RWPE2 (cell line): ENCODE measurements at places on chromosomes 12 and 14.

- H3K27me3 ChIP-seq = no peaks in the 10 kb centered on the region
- H3K36me3 ChIP-seq = no peaks in the 10 kb centered on the region
- no peak overlapping the region for H3K4me3 ChIP-seq
- DNase-seq = no peak
- no peak overlapping the region for H3K27ac ChIP-seq
Measured at GRCh38 chr14:34275078-34275477, 187.0 kb downstream of the SPTSSA start.

GRCh38 chr12:47082796-47083621 lies 3.2 kb upstream of the AMIGO2 start:
- H3K27ac ChIP-seq = peak overlapping the region; percentile 99
- no peak overlapping the region for H3K4me3 ChIP-seq
- H3K27me3 ChIP-seq = no peaks in the 10 kb centered on the region
- H3K4me1 ChIP-seq = peaks cover 74% of the 10 kb centered on the region
- DNase-seq = no peak
- peaks cover 7% of the 10 kb centered on the region for H3K36me3 ChIP-seq

DNA sequence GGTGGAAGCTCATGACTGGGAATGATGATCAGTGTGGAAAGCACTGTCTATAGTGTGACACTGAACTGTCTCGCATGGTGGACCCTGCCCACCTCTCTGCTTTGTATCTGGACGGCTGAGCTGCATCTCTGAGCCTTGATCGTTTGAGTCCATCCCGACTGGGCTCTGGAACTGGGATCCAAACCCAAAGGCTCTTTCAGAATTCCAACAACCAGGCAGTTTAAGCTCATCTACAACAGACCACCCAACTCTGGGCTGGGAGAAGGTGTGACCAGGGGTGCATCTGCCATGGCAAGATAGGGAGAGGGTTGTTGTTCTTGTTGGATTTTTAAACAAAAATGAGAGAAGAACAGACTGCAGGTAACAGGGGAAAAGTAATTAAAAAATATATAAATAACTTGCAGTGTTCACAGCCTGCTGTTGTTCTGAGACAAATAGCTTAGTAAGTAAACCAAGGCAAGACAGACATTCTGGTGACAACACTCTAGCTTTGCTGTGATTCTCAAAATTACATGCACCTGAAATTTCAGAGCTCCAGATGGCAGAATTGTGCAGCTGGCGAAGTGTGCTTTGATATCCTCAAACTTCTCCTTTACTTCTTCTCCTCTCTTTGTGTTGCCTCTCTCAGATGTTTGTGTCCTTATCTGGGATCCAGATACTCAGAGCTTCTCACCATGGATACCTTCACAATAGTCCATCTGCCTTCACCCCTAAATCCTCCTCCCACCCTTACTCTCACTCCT lies 209.6 kb downstream of the EMP1 start:
- no peaks in the 10 kb centered on the region for H3K4me1 ChIP-seq
- no peaks in the 10 kb centered on the region for H3K27me3 ChIP-seq
- no peak overlapping the region for H3K27ac ChIP-seq
- no peak for DNase-seq

GRCh38 chr14:60925286-60925685 lies 55.6 kb downstream of the TRMT5 start:
- H3K36me3 ChIP-seq = no peaks in the 10 kb centered on the region
- H3K4me1 ChIP-seq = peaks cover 9% of the 10 kb centered on the region
- no peak for DNase-seq
- no peak overlapping the region for H3K27ac ChIP-seq
- no peaks in the 10 kb centered on the region for H3K27me3 ChIP-seq

DNA sequence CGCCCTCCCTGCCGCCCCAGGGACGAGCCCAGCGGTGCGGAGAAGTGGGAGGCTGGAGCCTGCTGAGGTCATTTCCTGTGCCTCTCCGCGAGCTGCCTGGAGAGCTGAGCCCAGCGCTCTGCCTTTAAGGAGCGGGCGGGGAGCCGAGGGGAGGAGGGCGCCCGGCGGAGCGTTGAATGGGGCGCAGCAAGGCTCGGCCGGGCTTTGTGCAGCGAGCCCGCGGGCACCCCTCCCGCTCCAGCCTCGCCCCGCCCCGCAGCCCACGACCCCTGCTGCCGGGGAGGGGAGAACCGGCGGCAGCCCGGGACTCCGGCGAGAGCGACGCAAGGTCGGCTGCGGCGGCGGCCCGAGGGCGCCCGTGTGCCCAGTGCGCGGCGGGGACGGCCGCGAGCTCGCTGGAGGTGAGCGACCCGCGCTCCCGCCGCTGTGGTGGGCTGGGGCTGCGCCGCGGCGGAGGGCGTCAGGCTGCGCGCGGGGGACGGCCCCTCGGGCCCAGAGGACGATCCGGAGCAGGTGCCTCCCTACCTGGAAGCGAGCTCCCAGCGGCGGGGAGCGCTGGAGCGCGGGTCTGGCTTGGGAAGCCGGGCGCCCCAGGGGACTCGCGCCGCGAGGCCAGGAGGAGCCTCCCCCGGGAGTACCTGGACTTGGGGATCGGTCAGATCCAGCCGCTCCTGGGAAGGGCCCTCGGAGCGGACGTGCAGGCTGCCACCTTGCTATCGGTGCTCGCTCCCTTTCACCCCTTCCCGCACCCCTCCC lies at the start of gene PLEKHH1:
Gene PLEKHH1, plus strand, starts transcription at position 293 of the 756 bp plus-strand sequence. CDS start 8,578 bp downstream, outside the sequence.
- no peaks in the 10 kb centered on the region for H3K27me3 ChIP-seq
- no peaks in the 10 kb centered on the region for H3K36me3 ChIP-seq
- peak within 1 kb of the TSS; percentile 8 for H3K27ac ChIP-seq

DNA sequence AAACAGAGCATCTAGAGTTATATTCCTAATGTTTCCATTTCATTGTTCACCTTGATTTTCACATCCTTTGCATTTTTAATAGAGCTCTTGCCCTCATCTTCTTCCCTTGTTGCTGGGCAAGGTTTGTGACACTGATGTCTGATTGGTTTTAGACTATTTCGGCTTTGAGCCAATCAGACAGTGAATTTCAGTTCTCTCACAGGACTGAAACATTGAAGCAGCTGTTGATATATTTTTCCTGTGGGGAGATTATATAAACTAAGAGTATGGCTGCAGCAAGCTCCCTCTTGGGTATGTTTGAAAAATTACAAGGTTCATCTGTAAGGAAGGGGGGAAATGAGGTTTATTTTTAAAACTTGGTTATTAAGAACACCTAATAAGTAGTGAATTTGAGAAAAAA lies 51.2 kb downstream of the ATF7IP start:
- H3K4me1 ChIP-seq = peaks cover 14% of the 10 kb centered on the region
- no peaks in the 10 kb centered on the region for H3K27me3 ChIP-seq
- peak overlapping the region; percentile 37 for H3K27ac ChIP-seq
- H3K4me3 ChIP-seq = no peak overlapping the region

GRCh38 chr14:21003788-21004346 lies 4.8 kb downstream of the SLC39A2 start:
- no peak overlapping the region for H3K27ac ChIP-seq
- H3K27me3 ChIP-seq = no peaks in the 10 kb centered on the region
- DNase-seq = no peak
- no peak overlapping the region for H3K4me3 ChIP-seq
- peaks cover under 1% of the 10 kb centered on the region for H3K4me1 ChIP-seq

DNA sequence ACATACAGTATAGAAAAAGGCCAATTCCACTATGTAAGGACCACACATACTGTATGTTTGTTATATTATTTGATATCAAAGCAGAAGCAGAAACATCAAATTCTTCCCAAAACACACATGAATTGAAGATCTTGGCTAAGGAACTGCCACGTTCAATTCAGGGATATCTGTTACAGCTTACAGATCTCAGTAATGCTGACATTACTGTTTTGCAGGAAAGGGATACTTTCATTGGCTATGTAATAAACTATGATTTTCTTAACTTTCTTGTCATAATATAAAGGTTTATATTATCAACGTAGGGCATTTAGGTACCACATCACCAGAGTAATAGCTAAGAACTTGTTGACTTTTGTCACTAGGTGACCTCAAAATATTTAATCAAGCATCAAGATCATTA lies 148.5 kb downstream of the PAX9 start:
- H3K27ac ChIP-seq = no peak overlapping the region
- no peak overlapping the region for H3K4me3 ChIP-seq
- no peaks in the 10 kb centered on the region for H3K4me1 ChIP-seq
- H3K27me3 ChIP-seq = no peaks in the 10 kb centered on the region

DNA sequence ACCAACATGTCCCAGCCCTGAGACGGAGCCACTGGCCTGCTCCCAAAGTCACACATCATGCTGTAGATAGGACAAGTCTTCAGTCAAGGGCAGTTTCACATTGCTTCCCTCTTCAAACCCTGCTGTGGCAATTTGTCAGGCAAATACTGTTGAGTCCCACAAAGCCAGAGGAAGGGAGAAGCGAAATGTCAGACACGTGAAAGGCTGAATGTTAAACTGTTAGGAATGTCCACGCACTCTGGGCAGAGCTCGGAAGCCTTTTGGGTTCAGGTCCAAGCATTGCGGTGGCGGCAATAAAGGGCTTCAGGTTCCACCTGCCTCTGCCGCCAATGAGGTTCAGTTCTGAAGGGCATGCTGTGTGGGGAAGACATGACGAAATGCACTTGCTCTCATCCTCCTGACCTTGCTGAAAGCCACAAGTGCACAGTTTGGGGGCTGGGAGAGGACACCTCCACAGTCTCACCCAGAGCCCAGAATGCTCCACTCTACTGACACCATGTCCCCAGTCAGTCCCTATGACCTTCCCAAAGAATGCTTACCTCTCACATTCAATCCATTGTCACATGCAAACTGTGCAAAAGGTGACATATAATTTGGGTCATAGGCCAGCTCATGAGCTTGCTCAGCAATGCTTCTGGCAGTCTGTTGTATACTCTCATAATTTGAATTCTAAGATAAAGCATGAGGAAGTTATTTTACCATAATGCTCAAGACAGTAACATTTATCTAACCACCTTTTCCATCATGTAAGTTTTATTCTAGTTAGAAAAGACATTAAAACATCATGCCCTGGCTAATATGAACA lies 35.7 kb downstream of the RAD9B start:
- peaks cover 57% of the 10 kb centered on the region for H3K4me1 ChIP-seq
- peaks cover 68% of the 10 kb centered on the region for H3K36me3 ChIP-seq
- DNase-seq = peak; percentile 89
- no peak overlapping the region for H3K4me3 ChIP-seq

- no peak for DNase-seq
- no peaks in the 10 kb centered on the region for H3K36me3 ChIP-seq
- no peaks in the 10 kb centered on the region for H3K4me1 ChIP-seq
- no peak overlapping the region for H3K27ac ChIP-seq
- no peaks in the 10 kb centered on the region for H3K27me3 ChIP-seq
- no peak overlapping the region for H3K4me3 ChIP-seq
Measured at GRCh38 chr12:117207675-117208074, 17.4 kb upstream of the FBXO21 start.

DNA sequence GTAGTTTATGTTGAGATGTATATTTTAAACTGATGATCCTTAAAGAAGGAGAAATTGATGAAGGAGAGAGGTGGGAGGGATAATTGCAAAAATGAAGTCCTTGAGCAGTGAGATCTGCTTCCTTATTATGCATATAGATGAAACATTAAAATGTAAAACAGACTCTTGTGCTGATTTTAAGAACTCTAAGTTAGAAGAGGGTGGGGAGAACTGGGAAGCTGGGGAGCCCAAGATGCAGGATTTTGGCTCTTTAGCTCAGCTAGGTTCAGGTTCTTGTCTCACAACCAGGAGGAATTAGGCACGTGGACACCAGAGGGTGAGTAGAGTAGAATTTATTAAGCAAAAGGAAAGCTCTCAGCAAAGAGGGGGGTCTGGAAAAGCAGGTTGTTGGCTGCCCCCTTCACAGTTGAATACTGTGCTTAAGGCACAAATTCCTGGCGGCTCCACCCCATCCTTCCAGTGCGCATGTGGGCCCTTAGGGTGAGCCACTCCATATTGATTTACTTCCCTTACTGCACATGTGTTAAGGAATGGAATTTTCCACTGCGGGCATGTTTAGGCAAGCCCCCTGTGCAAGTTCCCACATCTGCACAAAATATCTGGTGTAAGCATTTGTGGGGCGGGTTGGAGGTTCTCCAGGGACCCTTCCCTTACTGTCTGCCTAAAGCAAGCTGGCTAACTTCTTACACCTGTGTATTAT lies 141.9 kb downstream of the BICD1 start:
- peaks cover 4% of the 10 kb centered on the region for H3K4me1 ChIP-seq
- H3K4me3 ChIP-seq = no peak overlapping the region
- no peak overlapping the region for H3K27ac ChIP-seq
- DNase-seq = no peak
- H3K27me3 ChIP-seq = no peaks in the 10 kb centered on the region

DNA sequence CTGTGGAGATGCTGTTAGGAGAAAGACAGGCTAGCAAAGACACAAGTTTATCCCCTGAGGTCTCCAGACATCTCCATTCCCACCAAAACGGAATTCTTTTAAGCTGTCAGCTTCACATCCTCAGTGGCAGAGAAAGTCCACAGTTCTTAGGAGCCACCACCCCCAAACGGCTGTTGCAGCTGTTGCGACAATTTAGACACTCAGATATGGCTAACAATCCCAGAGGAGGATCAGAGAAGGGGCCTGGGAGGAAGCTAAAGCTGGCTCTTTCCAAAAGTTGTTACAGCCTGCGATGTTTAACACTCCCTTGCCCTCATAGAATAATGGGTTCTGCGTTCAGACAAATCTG lies 1.9 kb upstream of the ATP5MC2 start:
- H3K4me3 ChIP-seq = no peak overlapping the region
- DNase-seq = no peak
- no peak overlapping the region for H3K27ac ChIP-seq
- peaks cover 13% of the 10 kb centered on the region for H3K4me1 ChIP-seq
- H3K27me3 ChIP-seq = no peaks in the 10 kb centered on the region
- peaks cover 23% of the 10 kb centered on the region for H3K36me3 ChIP-seq

DNA sequence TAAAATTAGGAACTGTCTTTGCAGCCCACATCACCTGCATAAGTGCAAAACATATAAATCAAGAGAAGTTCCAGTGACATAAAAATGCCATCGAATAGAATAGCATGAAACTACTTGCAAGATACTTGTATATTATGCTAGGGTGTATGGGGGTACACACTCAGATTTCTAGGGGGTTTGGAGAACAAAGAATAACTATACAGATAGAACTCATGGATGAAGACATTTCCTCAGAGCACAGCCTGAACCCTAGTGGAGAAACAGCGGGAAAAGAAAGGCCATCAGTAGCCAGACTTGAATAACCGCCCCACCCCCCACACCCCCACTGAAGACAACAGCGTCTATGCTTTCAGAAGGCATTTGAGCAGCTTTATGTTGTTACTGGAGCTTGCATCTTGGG lies 425.8 kb downstream of the NPAS3 start:
- no peak for DNase-seq
- no peak overlapping the region for H3K4me3 ChIP-seq
- H3K27ac ChIP-seq = no peak overlapping the region
- peaks cover 7% of the 10 kb centered on the region for H3K27me3 ChIP-seq

GRCh38 chr12:30457621-30458289 lies 237.9 kb downstream of the IPO8 start:
- H3K36me3 ChIP-seq = no peaks in the 10 kb centered on the region
- H3K4me1 ChIP-seq = no peaks in the 10 kb centered on the region
- H3K4me3 ChIP-seq = no peak overlapping the region
- no peak for DNase-seq
- H3K27ac ChIP-seq = no peak overlapping the region
- no peaks in the 10 kb centered on the region for H3K27me3 ChIP-seq

DNA sequence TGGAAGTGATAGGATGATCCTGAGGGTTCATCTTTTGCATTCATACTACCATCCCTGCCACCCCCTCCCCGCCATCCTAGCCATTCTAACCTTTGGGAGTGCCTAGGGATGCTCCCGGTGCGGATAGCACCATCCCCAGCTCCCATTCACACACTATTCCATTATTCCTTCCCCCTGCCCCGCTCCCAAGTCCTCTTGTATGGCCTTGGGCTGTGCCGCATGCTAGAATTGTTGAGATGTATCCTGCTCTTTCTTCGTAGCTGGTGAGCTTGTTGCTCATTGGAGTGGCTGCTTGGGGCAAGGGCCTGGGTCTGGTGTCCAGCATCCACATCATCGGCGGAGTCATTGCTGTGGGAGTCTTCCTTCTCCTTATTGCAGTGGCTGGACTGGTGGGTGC lies 644 bp downstream of the TSPAN31 start:
- H3K4me3 ChIP-seq = peak overlapping the region; percentile 74
- no peak for DNase-seq
- peak overlapping the region; percentile 80 for H3K27ac ChIP-seq
